ENCODE measurements at places on chromosomes 4 and X.

DNA sequence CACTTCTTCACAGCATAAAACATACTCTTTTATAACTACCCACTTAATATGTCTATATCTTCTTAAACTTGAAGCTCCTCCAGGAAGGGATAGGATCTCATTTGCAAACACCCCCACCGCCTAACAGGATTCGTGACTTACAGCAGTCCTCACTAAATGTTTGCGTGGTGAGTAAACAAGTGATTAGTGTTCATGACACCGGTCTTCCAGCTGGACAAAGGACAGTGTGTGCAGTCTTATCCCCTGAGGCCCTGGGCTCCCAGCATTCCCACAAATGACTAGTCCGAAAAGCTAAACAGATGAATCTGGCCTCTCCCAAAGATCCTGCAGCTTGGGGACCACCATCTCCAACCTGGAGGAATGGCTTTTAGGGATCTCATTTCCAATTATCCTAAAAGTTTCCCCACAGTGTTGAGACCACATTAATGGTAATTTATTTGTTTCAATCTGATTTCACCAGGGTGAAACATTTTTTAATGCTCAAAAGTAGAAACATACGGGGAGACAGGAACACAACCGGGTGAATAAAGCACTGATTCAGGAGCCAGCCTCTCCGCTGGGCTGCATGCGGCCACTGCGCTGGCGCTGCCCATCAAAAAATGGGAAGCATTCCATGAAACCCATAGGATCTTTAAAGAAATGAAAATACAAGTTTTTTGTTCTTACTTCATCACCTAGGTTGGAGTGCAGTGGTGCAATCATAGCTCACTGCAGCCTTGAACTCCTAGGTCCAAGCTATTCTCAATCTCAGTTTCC, 69.2 kb downstream of the HADH start:
- no peak for DNase-seq

GRCh38 chrX:96002431-96002830, 682.2 kb upstream of the DIAPH2 start:
- no peak for DNase-seq

- DNase-seq, result no peak
Observed at GRCh38 chr4:20251796-20252655, at the start of gene SLIT2. Gene SLIT2 (plus strand): TSS chr4:20251905. CDS start chr4:20253816, 1,911 bp downstream.

DNA sequence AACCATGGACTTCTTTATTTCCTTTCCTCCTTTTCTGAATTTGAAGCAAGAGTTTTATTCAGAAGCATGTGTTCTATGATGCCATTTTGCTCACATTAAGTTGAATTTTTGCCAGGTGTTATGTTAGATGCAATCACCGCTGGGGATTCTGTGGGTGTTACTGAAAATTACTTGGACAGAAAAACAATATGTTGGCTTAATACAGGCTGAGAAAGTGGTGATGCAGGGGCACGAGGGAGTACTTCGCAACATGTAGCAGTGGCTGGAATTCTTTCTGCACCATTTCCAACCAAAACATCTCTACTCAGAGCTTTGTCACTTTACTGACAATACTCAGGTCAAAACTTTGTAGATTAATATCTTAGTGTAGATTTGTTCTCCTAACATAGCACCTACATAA, 109.2 kb upstream of the PCDH18 start:
- DNase-seq, result no peak

- DNase-seq, result no peak
Observed at GRCh38 chr4:7194251-7195140, 2.2 kb downstream of the SORCS2 start.

DNA sequence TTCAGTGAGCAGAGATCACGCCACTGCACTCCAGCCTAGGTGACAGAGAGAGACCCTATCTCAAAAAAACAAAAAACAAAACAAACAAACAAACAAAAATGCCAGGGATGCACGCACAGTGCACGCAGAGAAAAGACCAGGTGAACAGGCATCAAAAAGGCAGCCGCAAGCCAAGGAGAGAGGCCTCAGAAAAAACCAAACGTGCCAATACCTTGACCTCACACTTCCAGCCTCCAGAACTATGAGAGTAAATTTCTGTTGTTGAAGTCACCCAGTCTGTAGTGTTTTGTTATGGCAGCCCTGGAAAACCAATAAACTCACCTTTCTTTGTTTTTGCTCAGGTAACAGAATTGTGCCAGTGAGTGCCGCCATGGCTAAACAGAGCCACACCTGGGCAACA, 66.0 kb downstream of the CHRNA9 start:
- no peak for DNase-seq

Data from T-helper 2 cell (primary cell).